ENCODE measurements at places on chromosomes 2 and 18.
A peak's percentile ranks its signal among the peaks of the same experiment; 100 is the strongest.

DNA sequence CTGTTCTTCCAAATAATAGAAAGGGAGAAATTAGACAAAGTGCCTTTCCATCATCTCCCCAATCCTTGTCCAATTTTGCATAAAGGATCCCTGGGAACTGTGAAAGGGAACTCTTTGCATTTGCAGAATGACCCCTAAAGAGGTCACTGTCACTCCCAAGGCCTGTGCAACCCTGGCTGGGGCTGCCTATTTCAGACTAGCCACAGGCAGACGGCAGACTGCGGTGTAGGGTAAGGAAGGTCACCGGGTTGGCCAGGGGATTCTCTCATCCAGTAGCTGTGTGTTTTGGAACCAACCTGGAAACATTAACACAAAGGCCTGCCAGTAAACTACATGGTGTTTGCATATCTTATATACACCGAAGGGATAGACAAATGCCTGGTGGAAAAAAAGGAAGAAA is 818.7 kb downstream of the BCL11A start:
- DNase-seq = no peak

- no peak for DNase-seq
Measured at GRCh38 chr2:68849579-68850030, 21.6 kb downstream of the BMP10 start.

DNA sequence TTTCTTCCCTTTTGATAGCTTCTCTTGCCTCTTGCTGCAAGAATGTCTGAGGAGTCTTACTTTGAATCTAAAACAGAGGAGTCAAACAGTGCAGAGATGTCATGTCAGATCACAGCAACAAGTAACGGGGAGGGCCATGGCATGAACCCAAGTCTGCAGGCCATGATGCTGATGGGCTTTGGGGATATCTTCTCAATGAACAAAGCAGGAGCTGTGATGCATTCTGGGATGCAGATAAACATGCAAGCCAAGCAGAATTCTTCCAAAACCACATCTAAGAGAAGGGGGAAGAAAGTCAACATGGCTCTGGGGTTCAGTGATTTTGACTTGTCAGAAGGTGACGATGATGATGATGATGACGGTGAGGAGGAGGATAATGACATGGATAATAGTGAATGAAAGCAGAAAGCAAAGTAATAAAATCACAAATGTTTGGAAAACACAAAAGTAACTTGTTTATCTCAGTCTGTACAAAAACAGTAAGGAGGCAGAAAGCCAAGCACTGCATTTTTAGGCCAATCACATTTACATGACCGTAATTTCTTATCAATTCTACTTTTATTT is 133.5 kb upstream of the CDCA7 start:
- no peak for DNase-seq

- DNase-seq = no peak
Measured at GRCh38 chr2:214587442-214587841, 176.6 kb downstream of the VWC2L start.

DNA sequence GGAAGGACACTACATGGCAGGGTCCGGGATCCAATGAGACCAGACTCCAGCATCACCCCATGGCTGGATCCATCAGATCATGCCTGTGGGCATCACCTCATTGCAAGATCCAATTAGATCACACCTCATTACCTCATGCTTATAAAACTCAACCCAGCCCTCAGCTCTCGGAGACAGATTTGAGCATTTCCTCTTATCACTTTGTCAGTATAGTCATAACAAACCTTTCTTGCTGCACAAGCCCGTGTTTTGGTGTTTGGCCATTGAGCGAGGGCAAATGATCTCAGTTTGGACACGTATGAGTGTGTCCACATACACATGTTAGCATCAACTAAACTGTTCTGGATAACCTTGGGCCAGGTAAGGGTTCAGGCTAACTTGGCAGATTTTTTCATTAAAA is 58.8 kb downstream of the CCDC195 start:
- no peak for DNase-seq

GRCh38 chr2:112768432-112768831 is 4.0 kb upstream of the CKAP2L start:
- DNase-seq = no peak

GRCh38 chr2:68320118-68320641 is 431 bp upstream of the CNRIP1 start:
- no peak for DNase-seq

DNA sequence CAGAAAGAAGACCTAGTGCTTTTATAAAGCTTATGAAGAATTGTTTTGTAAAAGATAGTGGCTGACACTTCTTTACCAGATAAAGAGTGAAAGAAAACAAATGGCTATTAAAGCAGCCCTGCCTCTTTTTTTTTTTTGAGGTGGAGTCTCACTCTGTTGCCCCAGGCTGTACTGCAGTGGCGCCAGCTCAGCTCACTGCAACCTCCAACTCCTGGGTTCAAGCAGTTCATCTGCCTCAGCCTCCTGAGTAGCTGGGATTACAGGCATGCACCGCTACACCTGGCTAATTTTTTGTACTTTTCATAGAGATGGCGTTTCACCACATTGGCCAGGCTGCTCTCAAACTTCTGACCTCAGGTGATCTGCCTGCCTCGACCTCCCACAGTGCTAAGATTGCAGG is 12.9 kb downstream of the ARPC2 start:
- DNase-seq = no peak

DNA sequence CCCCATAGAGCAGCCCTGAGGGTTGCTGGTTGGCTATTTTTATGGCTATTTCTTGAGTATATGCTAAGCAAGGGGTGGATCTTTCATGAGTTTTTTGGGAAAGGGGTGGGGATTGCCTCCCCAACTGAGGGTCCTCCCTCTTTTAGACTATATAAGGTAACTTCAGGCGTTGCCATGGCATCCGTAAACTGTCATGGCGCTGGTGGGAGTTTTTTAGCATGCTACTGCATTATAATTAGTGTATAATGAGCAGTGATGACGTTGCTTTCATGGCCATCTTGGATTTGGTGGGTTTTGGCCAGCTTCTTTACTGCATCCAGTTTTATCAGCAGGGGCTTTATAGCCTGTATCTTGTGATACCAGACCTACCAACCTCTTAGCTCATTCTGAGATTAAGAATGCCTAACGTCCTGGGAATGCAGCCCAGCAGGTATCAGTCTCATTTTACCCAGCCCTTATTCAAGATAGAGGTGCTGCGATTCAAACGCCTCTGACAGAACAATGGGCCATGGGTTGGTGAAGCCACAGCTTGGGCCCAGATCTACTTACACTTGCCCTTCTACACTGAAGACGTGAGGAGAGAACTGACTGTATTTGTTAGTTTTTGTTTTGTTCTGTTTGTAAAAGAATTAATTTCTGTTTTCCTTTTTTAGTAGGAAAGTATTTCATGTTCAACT is 53.8 kb upstream of the TMEM163 start:
- DNase-seq = no peak

DNA sequence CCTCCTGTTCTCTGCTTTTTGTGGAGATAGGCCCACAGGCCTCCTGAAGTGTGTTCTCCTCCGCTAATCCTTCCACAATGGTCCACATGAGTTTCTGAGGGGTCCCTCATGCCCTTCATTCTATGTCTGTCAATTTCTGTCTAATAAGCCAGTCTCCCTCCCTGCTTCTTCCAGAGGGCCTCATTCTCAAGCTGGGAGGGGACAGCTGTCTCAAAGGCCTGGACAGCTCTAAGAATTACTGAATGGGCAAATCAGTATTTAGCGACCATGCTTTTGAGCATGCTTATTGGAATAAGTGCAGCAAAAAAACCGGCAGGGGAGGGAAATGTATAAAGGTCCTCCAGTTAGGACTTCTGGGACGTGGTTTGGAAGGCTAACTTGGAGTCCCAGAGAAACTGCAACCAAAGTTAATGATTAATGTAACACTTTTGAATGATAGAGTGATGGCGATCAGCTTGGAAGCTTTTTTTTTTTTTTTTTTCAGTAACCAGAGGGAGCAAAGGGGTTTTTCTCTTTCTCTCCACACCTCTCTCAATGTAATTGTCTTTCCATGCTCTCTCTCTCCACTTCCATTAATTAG is 890.7 kb upstream of the POU3F3 start:
- no peak for DNase-seq

- no peak for DNase-seq
Measured at GRCh38 chr2:181275643-181276070, 181.5 kb upstream of the ITGA4 start.

DNA sequence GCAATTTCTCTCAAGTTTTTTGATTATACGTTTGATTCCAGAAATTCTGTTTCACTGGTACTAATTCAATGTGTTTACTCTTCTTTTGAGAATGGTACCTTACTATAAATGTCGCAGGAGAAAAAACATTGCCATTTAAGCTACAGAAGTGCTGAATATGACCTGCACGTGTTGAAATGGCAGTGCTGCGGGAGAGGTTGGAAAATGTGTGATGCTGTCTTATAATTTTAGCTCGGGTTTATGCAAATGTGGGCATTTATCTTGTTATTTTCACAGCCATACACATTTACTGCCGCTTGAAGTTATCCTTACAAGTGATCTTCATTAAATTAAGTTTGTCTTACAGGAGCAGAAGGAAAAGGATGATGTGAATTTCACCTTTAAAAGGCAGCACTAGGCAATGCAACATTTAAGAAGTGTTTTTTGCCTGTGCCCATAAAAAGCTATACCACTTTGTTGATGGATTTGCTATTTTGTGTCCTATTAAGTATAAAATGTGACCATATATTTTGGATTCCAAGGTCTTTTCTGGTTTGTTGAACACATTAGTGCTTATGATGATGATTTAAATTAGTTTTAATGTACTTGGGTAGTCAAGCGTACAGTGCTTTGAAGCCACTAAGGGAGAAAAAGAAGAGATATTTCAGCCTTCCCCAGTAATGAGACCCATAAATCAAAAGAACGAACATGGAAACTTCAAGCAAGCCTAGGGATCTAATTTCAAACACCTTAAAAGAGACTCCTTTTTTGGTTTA is 112.1 kb downstream of the LTBP1 start:
- no peak for DNase-seq

GRCh38 chr2:48274040-48274439 is 255.9 kb upstream of the STON1 start:
- no peak for DNase-seq

DNA sequence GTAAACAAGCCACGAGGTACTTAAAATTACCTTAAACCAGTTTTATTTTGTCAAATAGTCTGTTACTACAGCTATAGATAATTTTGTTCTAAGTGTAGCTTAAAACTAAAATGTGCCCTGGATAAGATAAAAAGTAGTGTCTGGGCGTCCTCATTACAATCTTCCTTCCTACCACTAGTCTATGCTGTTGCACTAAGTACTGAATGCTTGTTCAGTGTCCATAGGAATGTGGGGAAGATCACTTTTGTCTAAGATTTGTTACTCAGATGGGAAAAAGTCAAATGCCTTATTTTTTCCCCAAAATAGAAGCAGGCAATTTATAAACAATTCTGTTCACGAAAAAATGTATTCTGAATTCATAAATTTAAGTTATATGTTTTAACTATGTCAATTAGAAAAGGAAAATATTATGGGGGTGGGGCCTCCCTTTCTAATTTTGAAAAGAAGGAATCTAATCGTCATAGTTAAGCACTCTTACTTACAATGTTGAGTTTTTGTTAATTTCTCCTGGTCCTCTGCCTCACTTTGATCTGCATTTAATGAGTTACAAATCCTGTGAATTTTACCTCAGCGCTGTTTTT is 140.4 kb upstream of the VRK2 start:
- DNase-seq = no peak

- DNase-seq = peak; percentile 37
Measured at GRCh38 chr2:70087702-70088597, 673 bp downstream of the PCBP1 start.

- DNase-seq = no peak
Measured at GRCh38 chr2:101735166-101735533, 37.6 kb downstream of the MAP4K4 start.

GRCh38 chr2:224319750-224320149 is 82.2 kb downstream of the FAM124B start:
- no peak for DNase-seq

GRCh38 chr2:220583725-220584124 is 956.3 kb downstream of the SLC4A3 start:
- no peak for DNase-seq

- no peak for DNase-seq
Measured at GRCh38 chr2:121695171-121695451, 41.6 kb downstream of the NIFK start.

GRCh38 chr18:45738660-45739059 is 14.7 kb downstream of the SLC14A1 start:
- DNase-seq = no peak

DNA sequence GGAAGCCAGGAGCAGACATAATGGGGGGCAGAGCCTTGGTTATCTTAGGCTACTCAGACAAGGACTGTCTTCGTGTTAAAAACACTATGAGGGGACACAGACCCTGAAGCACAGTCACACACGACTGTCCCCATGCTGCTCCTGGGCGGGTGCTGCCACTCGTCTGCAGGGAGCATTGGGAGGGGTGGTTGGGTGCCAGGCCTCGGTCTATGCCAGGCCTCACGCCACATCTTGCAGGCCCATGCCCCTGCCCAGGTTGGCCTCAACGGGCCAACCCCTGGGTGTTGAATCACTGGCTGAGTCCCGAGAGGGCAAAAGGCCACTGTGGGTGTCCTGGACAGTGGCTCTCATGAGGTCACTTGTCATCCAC is 97.9 kb downstream of the USP40 start:
- no peak for DNase-seq

DNA sequence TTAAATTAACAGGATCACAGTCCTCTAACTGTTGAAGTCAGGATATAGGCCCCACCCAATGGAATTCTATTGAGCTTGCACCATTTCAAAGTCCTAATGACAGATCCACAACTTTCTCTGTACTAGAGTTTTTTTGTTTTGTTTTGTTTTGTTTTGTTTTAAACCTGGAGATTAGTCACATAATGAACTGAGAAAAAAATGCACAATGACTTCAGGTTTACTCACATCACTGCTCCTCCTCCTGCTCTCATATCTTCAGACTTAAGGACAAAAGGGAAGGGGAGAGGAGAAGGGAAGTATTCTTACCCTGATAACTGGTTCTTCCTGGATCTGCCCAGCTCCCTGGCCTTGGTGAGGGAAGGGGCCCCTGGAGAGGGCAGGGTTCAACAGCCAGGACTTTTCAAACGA is 208.2 kb upstream of the EPHA4 start:
- DNase-seq = no peak
